ENCODE measurements at places on chromosomes 1 and 21.

GRCh38 chr1:231507476-231508355 is 20.8 kb upstream of the TSNAX start:
- no peak for DNase-seq

DNA sequence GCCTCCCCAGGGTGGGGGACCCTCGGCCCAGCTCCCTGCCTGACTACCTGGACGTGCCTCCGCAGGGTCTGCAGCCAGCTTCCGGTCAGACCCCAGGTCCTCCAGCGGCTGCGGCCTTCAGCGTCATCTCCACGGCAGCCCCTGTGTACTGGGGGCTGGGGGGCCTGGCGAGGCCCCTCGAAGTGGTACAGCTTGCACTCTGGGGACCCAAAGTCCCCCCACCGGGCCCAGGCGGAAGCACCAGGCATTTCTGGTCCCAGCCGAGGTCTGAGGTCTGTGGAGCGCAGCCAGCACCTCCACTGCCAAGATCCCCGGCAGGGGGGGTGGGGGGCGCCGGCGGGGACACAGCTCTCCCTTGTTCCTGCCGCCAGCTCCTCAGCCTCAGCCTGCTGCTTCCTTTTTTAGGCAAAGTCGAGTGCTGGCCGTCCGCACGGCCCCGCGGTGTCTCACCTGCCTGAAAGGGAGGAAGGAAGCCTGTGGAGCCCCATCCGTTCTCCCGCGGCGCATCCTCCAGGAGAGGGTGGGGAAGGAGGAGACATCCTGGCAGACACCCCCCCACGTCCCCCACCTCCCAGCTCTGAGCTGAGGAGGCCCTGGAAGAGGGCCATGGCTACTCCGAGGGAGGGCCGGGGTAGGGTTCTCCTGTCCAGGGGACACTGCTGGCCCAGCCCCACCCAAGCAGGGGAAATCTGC is 1.2 kb upstream of the VWA1 start:
- no peak for DNase-seq

- no peak for DNase-seq
These were observed 11.0 kb downstream of the RAP1A start for GRCh38 chr1:111630567-111630966.

- DNase-seq: no peak
These were observed 7.9 kb downstream of the RNU5D-1 start for GRCh38 chr1:44723064-44723463.

- DNase-seq: no peak
These were observed 192.4 kb downstream of the TGFBR3 start for GRCh38 chr1:91693557-91693956.

- DNase-seq: no peak
These were observed 302.1 kb upstream of the SPAG17 start for GRCh38 chr1:118487091-118487490.

DNA sequence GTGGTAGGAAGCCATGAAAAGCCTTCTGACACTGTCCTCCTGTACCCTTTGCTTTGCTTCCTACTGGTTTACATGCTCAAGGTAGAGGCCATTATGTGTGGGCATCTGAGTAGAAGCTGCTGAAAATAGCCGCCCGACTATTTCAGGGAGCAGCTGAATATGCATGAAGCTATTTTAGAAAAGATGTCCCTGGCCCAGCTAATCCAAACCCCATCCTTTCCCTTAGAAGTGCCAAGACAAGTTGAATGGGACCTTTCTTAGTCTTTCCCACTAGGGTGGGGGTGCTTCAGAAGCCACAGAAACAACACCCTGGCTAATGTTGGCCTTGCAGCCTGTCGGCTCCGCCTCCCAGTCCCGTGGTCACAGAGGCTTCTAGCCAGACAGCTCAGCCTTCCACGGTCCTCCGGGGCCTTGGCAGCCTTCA is 205.1 kb upstream of the EDN2 start:
- DNase-seq: no peak

DNA sequence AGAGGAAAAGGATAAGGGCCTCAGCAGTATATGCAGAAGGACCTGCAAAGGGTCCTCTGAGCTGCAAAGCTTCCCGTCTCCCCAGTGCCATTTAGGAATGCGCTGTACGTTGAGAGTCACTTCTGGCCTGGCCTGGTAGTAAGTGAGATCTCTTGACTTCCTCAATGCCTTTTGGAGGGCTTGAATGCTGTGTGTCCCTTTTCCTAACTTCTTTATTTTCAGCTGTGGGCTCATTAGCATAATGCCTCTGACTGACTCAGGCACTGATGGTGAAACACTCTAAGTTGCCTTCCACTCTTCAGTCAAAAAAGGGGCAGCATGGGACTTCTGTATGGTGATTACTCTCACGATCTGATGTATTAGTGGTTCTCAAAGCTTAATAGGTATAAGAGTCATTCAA is 49.9 kb downstream of the XCL1 start:
- no peak for DNase-seq

- no peak for DNase-seq
These were observed 16.2 kb upstream of the POFUT2 start for GRCh38 chr21:45303751-45304475.

DNA sequence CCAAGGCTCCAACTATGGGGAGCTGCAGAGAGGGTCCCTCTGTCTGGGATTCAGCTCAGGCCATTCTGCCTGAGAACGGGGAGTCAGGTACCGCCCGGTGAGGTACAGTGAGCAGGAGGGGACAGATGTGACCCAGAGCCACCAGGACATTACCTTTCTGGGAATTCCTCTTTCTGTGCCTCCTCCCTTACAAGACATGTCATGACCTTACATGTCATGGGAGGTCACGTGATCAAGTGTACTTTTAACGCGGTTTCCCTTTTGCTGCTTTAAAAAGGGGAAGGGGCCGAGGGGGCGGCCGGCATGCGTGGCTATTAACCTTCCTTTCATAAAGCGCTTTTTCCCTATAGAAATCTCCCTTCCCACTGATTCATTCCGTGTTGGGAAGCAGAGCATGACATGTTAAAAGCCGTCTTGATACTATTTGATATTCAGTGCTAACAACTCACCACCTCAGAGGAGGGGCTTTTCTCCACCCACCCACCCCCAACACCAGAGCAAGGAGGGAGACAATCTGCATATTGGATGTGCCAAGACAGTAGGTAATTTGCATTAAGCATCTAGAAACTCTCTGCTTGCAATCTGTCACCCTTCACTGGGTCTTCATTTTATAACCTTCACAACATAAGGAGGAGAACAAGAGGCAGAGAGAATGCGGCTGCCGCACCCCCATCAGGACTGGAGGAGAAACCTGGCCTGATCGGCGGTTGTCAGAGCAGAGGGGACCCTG is 113.6 kb upstream of the VAMP3 start:
- no peak for DNase-seq

- no peak for DNase-seq
These were observed 20.9 kb upstream of the CDCP2 start for GRCh38 chr1:54173681-54174080.

GRCh38 chr1:177044390-177044789 is 120.1 kb downstream of the ASTN1 start:
- no peak for DNase-seq

- no peak for DNase-seq
These were observed 172.4 kb upstream of the IGSF21 start for GRCh38 chr1:17935230-17935629.

DNA sequence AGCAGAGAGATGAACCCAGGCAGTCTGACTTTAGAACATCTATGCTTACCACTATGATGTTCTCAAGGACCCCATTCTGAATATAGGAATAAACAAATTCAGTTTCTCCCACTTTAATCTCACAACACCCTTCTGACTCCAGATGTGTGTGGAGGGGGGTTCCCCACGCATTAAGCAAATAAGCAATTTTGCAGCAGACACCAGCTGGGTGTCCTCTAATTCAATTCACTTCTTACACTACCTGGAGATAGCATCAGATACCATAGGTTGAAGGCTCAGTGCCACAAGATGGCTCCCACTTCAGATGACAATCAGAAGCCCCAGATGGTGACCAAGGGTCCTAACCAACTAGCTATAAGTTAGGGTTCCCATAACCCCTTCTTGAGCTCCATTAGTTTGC is 30.3 kb upstream of the CEP350 start:
- no peak for DNase-seq

DNA sequence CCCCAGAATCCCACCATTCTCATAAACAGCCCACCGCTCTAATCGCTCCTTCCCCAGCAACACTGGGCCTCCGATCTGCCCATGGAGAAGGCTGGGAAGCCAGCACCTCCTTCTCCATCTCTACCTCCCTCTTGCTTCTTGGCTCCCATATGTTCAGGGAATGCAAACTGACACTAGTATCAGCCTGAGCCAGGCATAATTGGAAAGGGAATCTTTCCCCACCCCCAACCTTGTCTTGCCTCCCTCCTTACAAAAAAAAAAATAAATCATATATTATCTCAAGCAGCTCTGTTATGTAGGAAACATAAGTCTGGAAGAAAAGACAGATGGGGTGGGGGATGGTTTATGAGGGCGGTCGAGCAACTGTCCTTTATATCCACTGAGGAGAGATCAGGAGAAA is 127.2 kb downstream of the NAV1 start:
- no peak for DNase-seq

All from cortex of kidney (tissue), 1 donor.